Smooth muscle cell of trachea (primary cell): ENCODE measurements at places on chromosomes 2 and 18. TPM values are rescaled to one million over a fixed set of nuclear protein-coding genes. Genes with fewer than 3 reads are reported as not detected.

The XIRP2 gene
- not detected in 2 replicates for total RNA-seq

The TUBA4B gene
- 0.17 TPM in 1 of 2 replicates, not detected in the other for total RNA-seq

The NOSTRIN gene
- 0.33 and 0.58 TPM in 2 replicates for total RNA-seq

The GRB14 gene
- 0.29 and 0.83 TPM in 2 replicates for total RNA-seq

The MDH1B gene
- 0.99 and 1.2 TPM in 2 replicates for total RNA-seq

The EML6 gene
- total RNA-seq, result 0.15 and 0.66 TPM in 2 replicates

The CCDC148 gene
- total RNA-seq, result 1.5 and 1.7 TPM in 2 replicates

The NIFK gene
- 32.7 and 33.5 TPM in 2 replicates for total RNA-seq

The UGT1A5 gene
- total RNA-seq, result not detected in 2 replicates

The AKAIN1 gene
- total RNA-seq, result not detected in 2 replicates

The MERTK gene
- total RNA-seq, result 0.29 and 0.99 TPM in 2 replicates

The NXPH2 gene
- not detected in 2 replicates for total RNA-seq

The RAB6C gene
- not detected in 2 replicates for total RNA-seq

The C2orf72 gene
- 0.17 TPM in 1 of 2 replicates, not detected in the other for total RNA-seq

The TDRD15 gene
- total RNA-seq, result not detected in 2 replicates

The CXCR2 gene
- total RNA-seq, result not detected in 2 replicates

The VAMP5 gene
- 28.7 and 35.4 TPM in 2 replicates for total RNA-seq

The ITPRIPL1 gene
- total RNA-seq, result 2.9 and 5.8 TPM in 2 replicates

The C1QL2 gene
- total RNA-seq, result not detected in 2 replicates

The PLCL1 gene
- total RNA-seq, result 1.6 and 1.7 TPM in 2 replicates
